ENCODE measurements at places on chromosomes 4 and X.

- DNase-seq = no peak
Measured at GRCh38 chr4:147790412-147790811, 58.5 kb downstream of the ARHGAP10 start.

GRCh38 chr4:48799157-48799556 lies 19.1 kb upstream of the FRYL start:
- no peak for DNase-seq

- DNase-seq = peak; percentile 8
Measured at GRCh38 chrX:10327651-10328050, 170.9 kb downstream of the CLCN4 start.

DNA sequence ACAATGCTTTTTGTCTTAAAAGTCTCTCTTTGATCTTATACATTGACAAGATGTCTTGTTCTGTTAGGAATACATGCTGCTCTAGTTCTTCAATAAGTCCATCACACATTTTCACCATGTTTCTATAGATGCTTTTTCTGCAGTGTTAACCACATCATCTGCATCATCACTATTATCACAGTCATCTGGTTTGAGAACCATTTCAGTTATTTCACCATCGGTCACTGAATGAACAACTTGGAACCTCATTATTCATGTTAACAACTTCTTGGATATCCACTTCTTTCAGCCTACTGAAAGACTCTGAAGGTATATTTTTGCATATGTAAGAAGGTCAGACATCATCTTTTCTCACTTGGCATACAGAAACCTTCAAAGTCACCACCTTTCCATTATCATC lies 975.2 kb downstream of the STIM2 start:
- DNase-seq = no peak

DNA sequence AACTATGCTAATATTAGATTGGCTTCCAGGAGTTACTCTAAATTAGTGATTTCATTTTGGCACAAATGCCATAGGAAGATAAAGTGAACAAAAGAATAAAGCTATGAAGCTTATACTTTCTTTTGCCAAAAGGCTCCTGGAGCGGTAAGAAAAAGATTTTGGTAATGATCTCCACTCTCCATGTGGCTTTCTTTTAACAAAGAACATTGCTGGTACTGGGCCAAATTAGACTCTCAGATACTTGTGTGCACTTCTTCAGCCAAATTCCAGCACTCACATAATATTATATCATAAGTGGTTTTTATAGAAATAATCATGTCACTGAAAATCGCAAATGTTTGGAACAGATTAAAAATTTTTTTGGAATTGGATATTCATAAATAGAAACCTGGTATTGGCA lies 142.4 kb upstream of the FGF13 start:
- no peak for DNase-seq

- no peak for DNase-seq
Measured at GRCh38 chr4:179586460-179586859, 2144.2 kb upstream of the AGA start.

DNA sequence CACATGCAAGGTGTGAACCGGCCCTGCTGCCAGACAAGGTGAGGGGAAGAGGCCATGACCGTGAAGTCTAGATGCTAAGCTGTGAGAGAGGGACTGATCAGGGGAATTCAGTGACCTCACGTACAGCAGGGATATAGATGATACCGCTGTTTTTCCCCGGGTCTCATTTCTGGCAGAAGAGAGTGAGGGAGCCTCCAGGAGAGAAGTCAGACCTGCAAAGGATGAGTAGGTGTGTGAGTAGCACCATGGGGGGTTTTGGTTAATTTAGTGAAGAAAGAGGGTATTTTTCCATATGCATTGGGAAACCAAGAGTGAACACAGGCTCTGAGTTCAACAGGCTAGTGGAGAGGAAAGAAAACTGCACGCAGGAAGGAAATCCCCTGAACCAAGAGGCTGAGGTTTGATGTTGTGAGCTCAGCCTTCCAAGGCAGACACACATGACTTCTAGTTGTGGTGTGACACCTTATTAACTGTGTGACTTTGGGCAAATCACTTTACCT lies 127.6 kb upstream of the GATB start:
- no peak for DNase-seq

DNA sequence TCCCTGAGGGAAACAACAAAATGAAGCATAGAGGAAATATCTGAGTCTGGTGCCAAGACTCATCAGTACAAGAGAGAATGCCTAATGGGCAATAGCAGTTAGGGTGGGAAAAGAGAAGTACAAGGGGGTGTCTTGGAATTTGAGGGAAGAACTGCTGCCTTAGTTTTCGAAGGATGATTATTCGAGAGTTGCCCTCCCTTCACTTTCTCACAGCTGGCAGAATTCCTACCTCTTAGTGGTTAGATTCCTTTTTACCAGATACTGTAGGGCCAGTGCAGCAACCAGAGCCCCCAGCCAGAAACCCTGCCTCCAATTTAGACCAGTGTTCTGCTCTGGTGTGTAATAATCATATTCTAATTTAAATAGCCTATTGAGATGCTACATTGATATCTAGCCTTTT lies 56.5 kb downstream of the NFKB1 start:
- no peak for DNase-seq
